Epithelial cell of prostate (primary cell): ENCODE measurements at places on chromosomes 2 and 18.

DNA sequence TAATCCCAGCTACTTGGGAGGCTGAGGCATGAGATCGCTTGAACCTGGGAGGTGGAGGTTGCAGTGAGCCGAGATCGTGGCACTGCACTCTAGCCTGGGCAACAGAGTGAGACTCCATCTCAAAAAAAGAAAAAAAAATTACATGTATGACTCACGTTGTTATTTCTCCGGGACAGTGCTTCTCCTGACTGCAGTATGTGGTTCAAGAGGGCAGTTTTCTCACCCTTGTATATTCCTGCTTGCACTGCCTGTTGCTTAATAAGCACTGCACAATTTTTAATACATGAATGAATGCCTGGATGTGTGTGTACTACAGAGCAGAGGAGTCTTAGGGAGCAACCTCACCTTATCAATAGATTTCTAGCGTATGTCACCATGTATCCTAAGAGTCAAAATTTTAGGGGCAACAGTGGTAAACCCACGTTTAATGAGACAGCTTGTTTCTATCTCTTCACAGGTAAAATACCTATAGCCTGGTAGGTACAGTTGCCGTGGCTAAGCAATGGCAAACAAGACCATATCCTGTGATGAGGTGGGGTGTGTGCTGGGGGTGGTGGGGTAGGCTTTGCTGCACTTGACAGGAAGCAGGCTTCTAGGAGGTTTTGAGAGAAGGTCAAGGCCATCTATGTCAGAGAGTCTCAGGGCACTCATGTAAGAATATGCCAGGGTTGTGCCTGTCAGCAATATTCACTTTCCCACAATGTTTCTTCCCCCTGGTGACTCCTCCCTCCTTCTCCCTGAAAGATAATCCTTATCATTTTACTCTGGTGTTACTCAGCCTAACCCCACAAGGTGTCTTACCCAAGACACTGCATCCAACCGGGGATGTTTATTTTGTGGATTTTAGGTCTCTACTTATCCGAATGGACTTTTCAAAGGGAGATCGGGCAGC, 36.9 kb upstream of the MEX3C start:
- DNase-seq: no peak

DNA sequence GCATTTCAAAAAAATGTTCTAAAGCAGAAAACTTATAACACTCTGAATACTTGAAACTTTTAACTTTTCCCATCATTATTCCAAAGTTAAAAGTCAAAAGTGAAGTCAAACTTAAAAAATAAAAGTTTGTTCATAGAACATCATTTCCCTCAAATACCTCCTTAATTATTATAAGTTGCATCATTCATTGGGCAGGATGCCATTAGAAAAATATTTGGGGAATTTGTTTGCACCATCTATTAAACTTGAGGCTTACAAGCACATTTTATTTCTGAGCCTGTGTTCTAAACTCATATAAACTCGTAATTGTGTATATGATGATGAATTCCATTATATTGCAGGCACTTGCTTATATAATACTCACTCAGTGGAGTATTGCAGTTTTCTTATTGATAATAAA, 588.0 kb upstream of the NRXN1 start:
- no peak for DNase-seq

- DNase-seq: no peak
Observed at GRCh38 chr2:238701341-238702206, 146.3 kb upstream of the TWIST2 start.

GRCh38 chr2:71925268-71926088, 222.2 kb downstream of the CYP26B1 start:
- DNase-seq: no peak

- no peak for DNase-seq
Observed at GRCh38 chr18:78918707-78919106, 60.9 kb upstream of the SALL3 start.

GRCh38 chr2:190545093-190545492, 10.6 kb upstream of the NEMP2 start:
- DNase-seq: no peak

- DNase-seq: no peak
Observed at GRCh38 chr18:24209558-24209957, 70.7 kb downstream of the CABYR start.

DNA sequence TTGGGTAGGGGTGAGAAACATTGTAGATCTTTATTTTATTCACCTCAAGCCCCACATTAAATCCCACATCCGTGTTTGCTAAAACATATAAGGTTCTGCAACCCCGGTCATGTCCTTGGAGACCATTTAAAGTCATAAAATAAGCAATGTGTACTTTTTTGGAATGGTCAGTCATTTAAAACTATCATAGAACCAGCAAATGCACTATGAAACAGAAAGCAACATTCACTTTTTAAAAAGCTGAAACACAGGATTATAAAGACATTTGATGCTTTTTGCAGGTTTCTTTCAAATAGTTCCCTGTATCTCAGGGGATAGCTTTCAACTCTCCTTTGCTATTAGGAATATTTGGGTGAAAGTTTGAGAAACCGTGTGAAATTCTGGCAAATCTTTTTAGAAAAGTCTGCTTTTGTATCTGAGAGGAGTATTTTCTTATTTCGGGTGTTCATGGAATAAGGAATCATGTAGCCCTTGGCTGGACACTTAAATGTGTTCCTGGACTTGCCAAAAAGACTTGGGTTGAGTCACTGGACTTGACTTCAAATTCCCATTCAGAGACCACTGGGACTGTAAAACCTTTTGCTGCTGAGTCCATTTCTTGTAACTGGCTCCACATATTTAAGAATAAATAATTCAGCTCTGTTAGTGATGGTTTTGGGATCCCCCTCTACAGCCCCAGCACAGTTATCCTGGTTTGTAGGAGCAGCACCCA, 5.9 kb upstream of the CETN1 start:
- DNase-seq: no peak

DNA sequence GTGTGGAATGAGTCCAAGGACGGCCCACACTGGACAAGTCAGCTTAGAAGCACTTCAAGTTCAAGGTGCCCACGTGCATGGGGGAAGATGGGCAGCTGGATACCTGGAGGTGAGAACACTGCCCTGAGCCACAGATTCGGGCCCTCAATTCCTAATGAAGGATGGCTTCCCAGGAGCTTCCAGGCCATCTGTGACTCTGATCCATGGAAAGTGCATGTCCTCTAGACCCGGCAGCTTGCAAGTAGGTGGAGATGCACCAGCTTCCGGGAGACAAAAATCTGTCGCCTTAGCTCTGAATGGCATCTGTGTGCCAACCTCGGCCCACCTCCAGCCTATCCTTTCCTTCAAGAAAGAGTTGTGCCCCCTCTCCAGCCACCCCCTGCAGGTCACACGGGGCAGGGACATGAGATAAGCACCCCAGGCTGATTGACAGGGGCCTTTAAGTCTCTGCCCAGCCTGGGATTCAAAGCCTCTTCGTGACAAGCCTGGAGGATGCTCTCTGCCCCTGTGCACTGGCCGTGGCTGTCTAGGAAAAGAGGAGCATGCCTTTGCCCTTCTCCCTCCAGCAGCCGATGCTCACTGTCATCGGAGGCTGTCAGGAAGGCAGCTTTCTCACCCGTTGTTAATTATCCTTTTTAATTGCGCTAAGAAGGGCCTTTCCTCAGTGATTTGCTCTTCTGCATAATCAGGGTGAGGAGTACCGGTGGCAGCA, 65.5 kb downstream of the BIN1 start:
- DNase-seq: no peak

GRCh38 chr2:138515092-138515491, 13.5 kb downstream of the SPOPL start:
- no peak for DNase-seq

GRCh38 chr2:128607440-128607839, 288.8 kb upstream of the HS6ST1 start:
- DNase-seq: no peak

DNA sequence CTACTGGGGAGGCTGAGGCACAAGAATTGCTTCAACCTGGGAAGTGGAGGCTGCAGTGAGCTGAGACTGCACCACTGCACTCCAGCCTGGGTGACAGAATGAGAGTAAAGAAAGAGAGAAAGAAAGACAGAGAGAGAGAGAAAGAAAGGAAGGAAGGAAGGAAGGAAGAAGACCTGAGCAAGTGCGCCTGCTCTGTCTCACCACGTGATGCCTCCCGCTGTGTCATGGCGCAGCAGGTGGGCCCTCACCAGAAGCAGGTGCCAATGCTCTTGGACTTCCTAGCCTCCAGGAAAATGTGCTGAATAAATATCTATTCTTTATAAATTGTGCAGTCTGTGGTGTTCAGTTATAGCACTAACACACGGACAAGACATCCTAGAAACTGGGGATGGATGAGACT, 270.0 kb downstream of the CYP26B1 start:
- no peak for DNase-seq
